ENCODE measurements at places on chromosomes 7 and 10.

- DNase-seq = no peak
These were observed 3.7 kb upstream of the MYO1G start for GRCh38 chr7:44982535-44982923.

DNA sequence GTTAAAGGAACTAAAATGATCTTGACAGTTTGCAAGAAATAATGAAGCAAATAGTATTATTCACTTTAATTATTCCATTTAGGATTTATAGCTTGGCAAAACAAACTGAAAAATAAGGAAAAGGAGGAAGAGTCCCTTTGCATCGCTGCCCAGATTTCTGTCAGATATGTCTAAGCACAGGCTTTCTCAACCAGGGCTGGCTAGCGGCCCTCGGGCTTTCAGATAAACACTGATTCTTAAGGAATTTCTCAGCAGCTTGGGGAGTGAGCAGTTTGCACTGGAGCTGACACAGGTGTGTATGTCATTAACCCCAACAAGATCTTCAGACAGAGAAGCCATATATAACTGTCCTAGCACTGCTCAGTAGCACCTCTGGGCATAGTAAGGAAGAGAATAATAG is 47.9 kb upstream of the SEMA3D start:
- DNase-seq = no peak

DNA sequence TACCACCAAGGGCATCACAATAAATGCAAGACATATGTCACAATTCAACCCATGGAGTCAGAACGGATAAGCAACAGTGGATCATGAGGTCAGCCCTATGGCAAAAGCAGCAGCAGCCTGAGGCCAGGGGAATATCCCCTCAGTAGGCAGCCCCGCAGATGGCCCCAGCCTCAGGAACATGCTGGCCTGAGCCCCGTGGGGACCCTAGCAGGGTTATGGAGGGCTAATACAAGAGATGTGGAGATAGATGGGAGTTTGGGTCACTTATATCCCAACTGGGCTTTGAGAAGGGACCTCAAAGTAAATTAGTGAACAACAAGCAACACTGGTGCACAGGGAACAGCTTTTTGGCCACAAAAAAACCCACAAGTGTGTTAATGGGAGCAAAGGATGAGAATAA is 9.1 kb downstream of the TMEM72 start:
- DNase-seq = no peak

- DNase-seq = no peak
These were observed 8.9 kb upstream of the VSTM4 start for GRCh38 chr10:49123981-49124950.

GRCh38 chr10:70921285-70921684 is 32.9 kb upstream of the PCBD1 start:
- no peak for DNase-seq

DNA sequence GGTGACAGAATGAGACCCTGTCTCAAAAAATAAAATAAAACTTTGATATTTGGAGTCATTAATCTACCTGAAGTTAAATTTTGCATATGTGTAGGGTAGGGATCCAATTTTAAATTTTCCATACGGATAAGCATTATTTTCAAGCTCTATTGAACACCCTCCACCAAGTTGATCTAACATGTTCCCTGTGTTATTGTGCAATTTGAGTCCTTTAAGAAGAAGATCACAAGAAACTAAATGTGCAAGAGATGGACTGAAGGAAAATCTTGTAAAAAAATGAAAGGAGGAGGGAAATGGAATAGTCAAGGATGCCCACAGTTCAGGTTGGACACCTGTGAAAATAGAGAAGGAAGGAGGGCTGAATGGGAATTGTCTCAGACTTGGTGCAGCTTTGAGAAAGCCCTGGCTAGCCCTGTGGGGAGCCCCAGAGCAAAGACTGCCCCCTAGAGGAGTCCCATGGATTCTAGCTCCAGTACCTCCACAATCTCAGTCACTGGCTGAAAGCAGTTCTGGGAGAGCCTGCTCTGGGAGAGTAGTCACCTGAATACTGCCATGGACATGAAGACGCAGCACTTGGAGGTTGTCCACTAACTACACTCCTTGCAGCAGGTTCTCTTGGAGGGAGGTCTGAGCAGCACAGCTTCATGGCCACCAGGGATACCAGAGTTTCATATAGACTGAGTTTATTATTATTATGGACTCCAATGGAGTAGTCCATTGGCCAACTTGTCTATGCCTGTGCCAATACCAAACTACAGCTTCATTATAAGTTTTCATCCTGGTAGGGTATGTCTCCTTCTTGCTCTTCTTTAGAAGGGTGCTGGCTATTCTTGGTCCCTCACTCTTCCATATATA is 5.7 kb upstream of the TIAL1 start:
- no peak for DNase-seq

- no peak for DNase-seq
These were observed 45.1 kb downstream of the POU6F2 start for GRCh38 chr7:39022796-39023195.

DNA sequence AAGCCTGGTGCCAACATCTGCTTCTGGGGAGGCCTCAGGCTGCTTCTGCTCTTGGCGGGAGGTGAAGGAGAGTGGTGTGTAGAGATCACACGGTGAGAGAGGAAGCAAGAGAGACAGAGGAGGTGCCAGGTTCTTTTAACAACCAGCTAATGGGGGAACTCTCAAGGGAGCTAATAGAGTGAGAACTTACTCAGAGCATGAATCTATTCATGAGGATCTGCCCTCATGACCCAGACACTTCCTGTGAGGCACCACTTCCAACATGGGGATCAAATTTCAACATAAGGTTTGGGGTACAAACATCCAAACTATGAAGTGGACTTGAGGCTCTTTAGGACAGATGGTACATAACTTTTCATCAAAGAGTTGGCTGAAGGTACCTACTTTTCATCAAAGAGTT is 5.1 kb upstream of the ZNF32 start:
- no peak for DNase-seq

DNA sequence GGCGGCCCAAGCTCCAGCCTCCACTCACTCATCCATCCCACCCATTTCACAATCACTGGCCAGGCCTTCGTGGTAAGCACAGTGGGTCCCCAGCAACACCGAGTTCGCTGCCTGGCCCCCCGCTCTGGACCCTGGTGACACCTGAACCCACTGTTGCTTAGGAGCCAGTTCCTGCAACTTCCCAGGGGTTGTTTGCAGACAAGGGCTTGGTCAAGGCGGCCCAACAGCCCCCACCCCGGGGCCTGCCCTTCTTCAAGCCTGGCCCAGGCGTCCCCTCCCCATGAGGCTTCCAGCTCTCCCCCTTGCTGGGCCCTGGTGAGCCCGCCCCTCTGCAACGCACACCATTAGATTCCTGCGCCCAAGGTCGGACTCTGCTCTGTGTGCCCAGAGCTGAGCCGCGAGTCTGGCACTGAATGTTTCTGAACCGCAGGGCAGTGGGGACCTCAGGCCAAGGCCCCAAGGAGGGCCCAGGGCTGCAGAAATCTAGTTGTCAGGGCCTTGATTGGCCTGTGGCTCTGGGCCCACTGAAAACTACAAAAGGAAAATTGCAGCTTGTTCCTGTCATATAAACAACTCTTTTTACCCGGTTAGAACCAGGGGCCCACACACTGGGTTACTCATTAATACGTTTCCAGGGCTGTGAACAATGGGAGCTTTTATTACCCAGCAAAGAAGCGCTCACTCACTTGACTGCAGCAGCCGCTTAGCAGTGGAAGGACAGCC is 2.1 kb upstream of the COX19 start:
- DNase-seq = peak; percentile 9

DNA sequence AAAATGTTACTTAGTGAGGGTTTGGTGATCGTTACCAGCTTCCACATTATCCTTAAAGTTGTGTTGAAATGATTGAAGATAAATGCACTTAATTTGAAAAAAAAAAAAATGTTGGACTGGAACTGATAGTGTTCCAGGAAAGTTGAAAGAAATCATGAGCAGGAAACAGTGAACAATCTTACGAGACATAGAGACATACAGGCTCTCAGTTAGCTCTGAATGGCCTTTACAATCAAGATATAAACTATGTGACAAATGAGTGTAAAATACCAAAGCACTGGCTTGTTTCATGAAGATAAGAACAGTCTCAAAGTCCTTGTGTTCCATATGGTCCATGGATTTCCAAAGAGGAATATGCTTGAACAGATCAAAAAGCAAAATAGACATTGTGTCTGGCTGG is 430.1 kb upstream of the ETV1 start:
- no peak for DNase-seq

DNA sequence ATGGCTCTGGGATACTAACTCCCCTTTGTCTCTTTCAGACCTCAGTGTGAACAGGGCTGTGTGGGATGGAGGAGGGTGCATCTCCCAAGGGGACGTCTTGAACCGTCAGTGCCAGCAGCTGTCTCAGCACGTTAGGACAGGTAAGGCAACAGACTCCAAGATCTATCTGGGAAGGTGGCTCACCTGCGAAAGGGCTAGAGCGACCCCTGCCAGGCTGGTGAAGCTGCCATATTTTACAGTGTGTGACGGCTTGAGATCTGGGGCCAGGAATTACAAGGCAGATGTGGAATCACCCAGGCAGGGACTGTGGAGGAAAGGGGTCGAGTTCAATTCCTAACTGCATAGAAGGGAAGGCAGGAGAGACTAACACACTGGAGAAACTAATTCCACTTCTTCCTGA is 11.2 kb downstream of the MUC17 start:
- no peak for DNase-seq

GRCh38 chr7:149289856-149290255 is 27.9 kb downstream of the ZNF783 start:
- DNase-seq = no peak

DNA sequence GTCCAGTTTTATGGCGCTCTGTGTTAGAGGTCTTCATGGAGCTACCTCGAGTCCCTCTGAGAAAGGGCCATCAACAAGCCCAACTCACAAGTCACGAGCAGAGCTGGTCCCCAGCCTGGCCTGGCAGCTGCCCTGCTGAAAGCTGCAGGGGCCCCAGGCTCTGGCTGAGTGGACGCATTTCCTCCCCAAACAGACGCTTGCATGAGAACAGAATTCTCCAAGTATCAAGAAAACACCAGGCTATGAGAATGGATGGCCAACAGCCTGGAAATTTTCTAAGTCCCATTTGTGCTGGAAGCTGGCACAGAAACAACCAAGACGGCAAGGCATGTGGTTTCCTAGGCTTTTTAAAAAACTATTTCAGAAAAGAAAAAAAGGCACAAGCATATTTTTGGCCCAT is 114.8 kb downstream of the FAM53B start:
- DNase-seq = peak; percentile 55

DNA sequence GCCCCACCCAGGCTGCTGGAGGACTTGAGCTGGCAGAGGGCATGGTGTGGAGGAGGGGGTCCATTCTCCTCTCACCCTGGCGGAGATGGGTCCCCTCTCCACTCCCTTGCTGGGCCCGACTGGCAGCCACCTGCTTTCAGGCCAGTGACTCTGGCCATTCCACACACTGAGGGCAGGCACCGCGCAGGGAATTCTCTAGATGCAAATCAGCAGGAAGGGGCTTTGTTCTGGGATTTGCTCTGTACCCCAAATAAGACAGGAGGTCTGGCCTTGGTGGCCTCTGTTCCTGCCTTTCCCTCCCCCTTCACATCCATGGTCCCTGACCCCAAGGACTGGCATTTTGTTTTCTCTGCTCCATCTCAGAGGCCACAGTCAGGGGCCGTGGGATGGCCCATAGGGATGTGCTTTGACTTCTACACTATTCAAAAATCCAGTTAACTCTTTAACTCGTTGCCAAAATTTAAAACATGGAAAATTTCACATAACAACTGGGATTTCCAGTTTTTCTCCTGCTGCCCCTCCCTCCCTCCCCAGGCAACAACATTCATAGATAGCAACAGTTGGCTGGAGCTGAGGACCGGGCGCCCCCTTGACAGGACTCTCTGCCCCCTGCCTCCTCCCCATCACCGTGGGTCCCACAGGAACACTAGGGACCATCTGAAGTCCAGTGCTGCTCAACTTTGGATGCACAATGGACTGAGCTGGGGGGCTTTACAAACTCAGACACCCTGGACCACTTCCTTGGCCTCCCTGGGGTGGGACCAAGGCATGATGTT is 33.9 kb downstream of the PPIF start:
- no peak for DNase-seq

GRCh38 chr10:32341596-32341995 is 5.4 kb downstream of the EPC1 start:
- no peak for DNase-seq

DNA sequence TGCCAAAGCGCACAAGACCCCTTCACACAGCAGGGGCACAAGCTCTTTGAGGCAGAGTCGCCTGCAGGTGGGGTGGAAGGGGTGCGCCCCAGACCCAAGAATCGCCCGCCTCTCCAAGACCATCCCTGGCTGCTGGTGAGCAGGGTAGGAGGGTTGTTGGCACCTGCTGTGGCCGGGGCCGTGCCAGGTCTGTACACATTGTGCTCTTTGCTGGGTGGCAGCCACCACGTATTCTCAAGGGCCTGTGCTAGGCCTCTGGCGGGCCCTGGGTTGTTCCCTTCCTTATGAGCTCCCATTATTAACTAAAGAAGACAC is 84.4 kb downstream of the LHPP start:
- DNase-seq = no peak

DNA sequence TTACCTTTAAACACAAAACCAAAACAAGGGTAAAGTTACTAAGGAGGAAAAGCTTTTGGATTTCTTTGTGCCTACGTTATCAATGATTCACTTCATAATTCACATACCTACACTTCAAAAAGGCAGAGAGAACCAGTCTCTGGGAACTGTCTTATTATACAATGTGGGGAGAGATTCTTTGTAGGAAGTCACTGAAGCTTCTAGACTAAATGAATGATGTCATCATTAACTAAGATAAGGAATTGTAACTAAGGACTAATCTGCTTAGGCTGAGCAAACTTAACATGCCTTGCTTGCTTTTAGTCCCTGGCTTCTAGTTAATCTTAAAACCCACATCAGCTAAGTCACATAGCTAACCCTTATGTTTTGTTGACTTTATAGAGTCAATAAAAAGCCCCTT is 771.2 kb downstream of the NXPH1 start:
- no peak for DNase-seq

- DNase-seq = no peak
These were observed 233.4 kb downstream of the ARHGAP12 start for GRCh38 chr10:31694929-31695837.

- DNase-seq = no peak
These were observed 16.3 kb upstream of the CHUK start for GRCh38 chr10:100245484-100246220.

DNA sequence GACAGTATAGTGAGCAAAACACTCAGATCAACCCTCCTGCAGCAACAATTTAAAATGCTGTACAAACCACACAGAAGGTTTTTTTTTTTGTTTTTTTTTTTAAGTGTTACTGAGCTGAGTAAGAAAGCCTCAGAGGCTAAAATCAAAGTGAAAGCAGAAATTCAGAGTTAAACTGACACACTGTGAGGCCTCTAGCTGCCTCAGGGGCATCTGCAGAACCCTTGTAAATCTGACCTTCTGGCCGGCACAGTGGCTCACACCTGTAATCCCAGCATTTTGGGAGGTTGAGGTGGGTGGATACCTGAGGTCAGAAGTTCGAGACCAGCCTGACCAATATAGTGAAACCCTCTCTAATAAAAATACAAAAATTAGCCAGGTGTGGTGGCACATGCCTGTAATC is 7.4 kb upstream of the GNA12 start:
- DNase-seq = no peak

- DNase-seq = no peak
These were observed 83.3 kb downstream of the CTBP2 start for GRCh38 chr10:125076891-125077541.

Measured in amygdala (tissue), 56 donors.